NCI-H187 (cell line): ENCODE measurements at places on chromosomes 7 and 10.

DNA sequence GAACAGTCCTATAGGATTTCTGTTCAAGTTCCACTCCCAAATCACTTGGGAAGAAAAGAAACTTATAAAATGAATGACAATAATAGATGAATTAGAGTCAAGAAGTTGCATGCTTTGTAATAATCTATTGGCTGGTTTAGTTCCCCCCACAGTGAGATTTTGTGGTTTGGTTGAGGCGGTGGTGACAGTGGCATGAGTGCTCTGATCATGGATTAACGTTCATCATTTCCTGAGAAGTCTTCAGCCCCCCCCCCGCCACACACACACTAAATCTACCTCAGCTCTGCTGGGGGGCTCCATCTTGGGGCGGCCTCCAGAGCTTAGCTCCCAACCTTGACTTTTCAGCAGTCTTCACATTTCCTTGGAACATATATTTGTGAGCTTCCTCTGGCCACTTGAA, 121.7 kb downstream of the ABCA13 start:
- no peak for DNase-seq

- no peak for DNase-seq
Observed at GRCh38 chr7:143256932-143257331, 6.3 kb upstream of the GSTK1 start.

DNA sequence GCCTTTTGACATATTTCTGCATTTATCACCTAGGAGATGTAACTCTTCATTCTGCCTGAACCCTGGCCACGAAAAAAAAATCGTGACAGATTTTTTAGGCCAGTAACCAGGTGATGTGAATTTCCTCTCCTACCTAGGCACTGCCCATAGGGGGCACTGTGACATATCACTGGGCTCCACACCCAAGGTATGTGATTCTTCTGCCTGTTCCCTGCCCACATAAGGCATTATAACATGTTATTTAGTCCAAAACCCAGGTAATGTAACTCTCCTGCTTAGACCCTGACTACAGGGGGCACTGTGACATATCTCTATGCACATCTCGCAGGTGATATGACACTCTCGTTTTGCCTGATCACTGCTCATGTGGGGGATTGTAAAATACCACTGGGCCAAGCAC, 29.5 kb upstream of the ZNF107 start:
- no peak for DNase-seq

GRCh38 chr10:131226446-131227162, 84.9 kb downstream of the TCERG1L start:
- no peak for DNase-seq

- DNase-seq: no peak
Observed at GRCh38 chr7:132207211-132207610, 369.1 kb downstream of the PLXNA4 start.

- DNase-seq: no peak
Observed at GRCh38 chr7:40138973-40139372, 4.2 kb downstream of the SUGCT start.

DNA sequence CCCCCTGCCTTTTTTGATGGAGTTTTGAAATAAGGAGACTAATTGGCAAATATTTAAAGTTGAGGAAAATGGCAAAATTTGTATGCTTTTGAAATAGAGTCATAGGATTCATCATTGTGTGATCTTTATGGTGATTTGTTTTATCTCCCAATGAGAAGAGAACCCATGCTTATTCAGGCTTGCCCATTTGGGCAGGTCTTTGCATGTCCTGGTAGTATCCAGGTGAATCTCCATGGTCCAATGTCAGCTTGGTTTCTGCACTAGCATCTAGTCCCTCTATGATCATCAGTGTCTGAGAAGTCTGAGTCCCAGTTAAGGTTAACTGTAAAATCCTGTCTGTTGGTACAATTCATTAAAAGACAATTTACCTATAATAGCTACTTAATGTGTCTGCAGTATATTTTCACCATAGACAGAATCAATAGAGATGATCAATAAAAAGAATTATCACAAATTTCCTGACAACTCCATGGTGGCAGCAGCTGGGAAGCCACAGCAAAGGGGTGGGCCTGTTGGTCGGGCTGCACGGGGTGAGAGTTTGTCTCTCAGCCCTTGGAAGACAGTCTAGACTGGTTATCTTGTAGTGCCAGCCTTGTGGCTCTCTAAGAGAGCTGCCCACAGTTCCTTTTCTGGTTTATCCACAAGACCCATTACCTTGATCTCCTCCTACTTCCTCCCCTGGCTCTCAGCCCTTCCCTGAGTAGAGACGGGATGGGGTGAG, 22.2 kb upstream of the BMPER start:
- DNase-seq: no peak

DNA sequence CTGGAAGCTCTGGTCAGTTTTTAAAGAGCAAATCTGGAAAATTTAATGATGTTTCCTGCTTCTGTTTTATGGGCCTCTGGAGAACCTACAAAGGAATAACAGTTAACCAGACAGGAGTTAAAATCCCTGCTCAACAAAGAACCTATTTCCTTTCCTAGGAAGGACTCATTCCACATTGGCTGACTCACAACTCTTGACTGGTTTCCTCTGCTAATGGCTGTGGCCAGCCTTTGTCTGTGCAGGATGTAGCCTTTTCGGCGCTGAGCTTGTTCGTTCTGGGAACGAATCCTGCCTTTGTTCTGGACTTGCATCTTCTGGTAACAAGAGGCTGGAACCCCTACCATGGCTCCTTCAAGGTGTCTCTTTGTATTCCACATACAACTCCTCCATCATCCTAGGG, 112.8 kb upstream of the PDCD4 start:
- no peak for DNase-seq

DNA sequence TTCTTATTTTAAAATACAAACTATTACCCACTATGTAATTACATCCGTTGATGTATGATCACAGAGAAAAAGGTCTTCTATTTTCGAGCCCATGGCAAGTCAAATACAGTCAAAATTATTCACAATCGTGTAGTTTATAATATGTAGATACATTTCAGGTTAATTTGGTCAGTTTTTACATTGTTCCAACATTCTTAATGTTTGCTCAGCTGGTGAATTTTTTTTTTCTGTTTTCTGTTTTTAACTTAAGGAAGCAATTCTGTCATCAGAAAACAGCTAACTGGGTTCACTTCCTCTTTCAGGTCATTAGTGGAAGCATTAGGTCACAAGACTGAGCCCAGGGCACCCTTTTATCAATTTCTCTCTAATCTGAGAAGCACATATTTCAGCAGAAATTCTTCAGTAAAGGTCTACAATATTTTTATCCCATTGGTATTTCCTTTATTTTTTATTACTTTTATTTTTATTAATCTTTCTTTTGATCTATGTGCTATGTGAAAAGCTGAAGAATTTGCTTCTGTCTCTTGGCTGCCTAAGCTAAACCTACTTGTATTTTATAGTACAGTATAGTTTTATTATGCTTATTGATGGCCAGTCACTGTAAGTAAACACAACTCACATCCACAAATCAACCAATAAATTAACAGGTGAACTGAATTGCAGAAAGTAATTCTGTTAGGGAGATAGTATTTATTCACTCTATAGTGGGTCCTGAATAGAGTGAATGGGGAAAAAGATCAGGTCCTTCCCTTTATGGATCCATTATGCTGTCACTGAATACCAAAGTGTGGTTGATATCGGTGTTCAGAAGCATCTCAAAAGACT, 84.6 kb downstream of the ICA1 start:
- DNase-seq: no peak

GRCh38 chr10:34526758-34527730, 288.1 kb downstream of the PARD3 start:
- DNase-seq: no peak

- DNase-seq: no peak
Observed at GRCh38 chr10:33235251-33235884, 99.1 kb downstream of the NRP1 start.

DNA sequence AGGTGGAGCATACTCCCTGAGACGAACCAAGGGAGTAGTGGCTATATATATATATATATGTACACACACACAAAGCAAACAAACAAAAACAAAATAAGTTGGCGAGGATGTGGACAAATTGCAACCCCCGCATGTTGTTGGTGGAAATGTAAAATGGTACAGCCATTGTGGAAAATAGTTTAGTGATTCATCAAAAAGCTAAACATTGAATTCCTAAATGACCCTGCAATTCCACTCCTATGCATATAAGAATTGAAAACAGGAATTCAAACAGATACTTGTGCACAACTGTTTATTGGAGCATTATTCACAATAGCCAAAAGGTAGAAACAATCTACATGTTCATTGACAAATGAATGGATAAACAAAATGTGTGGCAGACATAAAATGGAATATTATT, 407.9 kb downstream of the KCNMA1 start:
- no peak for DNase-seq

DNA sequence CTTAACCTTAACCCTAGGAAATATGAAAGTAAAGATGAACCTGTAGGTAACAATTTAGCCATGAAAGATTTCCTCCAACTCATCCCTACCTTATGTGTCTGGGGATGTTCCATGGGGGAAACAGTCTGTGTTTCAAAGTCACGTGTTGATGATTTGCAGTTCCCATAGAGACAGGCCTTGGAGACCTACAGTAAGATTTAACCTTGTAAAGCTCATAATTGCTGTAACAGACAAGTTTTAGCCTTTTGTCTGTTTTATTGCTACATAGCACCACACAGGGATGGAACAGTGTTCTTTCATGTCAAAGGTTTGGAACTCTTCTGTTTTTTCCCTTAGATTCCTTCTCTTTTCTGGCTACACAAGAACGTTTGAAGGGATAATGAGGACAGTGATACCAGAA, 35.2 kb upstream of the ITGA8 start:
- DNase-seq: no peak

GRCh38 chr7:36204929-36205635, 52.0 kb downstream of the EEPD1 start:
- DNase-seq: no peak

DNA sequence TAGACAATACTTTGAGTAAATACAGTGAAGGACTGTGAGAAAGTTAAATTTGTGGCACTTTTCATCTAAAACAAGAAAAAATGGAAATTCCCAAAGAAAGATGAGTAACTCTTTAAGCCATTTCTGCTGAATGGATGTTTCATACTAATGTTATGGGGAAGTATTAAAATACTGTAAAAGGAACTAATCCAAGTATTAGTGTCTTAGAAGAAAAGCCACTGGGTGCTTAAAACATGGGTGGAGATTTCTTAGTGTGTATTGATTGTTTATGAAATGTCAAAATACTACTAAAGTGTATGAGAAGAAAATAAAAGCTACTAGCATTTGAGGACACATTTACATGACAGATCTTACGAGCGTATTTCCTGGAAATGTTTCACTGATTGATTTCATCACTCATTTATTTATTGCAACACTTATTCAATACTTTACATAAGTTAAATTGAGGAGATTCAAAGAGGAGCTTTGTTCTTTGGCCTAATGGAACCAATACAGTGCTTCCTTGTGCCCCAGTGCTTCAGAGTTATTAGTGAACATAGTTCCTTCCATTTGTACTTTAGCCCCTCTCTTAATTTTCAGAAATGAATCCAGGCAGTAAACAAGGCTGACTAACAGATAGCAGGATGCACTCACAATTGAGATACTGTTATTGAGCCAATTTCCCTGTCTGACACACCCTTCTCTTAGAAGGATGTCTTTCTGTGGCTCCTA, 155.5 kb upstream of the AHR start:
- no peak for DNase-seq

DNA sequence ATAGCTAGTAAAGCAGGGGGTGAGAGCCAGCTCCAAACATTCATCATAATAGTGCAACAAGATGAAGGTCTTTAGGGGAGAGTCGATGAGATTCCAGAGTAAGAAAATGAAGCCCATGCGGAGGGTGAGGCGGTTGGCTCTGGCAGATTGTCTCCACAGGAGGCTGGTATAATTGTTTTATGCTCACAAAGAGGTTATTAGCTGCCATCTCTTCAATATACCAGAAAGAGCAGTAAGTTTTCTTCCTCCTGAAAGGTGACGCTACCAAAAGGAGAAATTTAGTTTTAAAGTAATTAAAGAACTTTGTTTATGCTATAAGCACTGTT, 59.2 kb upstream of the KCNIP2 start:
- no peak for DNase-seq

- DNase-seq: no peak
Observed at GRCh38 chr7:47901542-47901941, 46.7 kb downstream of the PKD1L1 start.

- no peak for DNase-seq
Observed at GRCh38 chr7:158917818-158918217, 61.5 kb downstream of the DYNC2I1 start.

GRCh38 chr10:29951441-29951931, 107.9 kb downstream of the JCAD start:
- DNase-seq: no peak

DNA sequence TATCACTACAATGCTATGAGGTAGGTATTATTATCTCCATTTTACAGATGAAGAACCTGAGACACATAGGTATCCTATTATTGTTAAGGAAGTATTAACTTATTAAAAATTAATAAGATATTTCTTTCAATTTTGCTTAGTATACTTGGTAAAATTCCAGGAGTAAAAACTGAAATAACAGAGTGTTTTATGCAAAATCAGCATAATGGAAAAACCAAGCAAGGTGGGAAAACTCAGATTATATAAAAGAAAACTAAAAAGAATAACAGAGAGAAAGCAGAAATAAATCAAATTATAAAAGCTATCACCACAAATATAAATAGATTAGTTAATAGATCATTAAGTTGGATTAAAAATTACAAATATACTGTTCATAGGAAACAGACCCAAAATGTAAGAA, 82.0 kb downstream of the CPXM2 start:
- no peak for DNase-seq

GRCh38 chr10:110510086-110510485, 12.4 kb downstream of the DUSP5 start:
- no peak for DNase-seq

GRCh38 chr7:132666774-132667172, 90.5 kb upstream of the PLXNA4 start:
- no peak for DNase-seq

DNA sequence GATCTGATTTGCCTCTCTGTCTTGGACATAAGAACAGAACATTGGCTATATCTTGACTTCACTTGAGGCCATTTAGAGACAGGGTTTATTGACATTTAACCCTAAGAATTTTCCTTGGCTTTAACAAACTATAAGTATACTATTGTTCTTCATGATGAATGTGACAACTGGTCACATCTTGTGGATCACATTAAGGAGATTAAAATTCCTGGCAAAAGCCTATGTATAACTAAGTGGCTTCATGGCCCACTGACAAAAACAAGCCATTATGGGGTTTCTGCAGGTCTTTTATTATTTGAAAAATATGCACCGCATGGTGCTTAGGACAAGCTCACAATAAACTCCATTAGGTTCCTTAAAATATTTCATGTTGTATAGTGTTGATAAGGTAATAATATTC, 54.8 kb downstream of the THNSL1 start:
- no peak for DNase-seq

DNA sequence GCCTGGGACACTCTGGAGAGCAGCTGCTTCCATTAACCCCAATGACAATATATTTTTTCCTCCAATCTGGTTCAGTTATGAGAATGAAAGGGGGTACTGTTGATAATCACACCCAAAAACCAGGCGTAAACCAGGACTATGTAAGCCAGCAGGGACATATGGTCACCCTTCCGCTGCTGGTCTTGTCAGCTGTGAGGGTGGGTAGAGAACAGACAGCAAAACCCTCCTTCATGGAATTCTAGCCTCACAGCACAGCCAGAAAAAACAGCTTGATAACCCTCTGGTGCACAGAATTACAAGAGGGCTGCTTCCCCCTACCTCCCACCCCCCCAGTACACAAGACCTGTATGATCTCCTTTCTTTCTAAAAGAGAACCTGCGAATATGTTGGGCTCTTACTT, 368.8 kb upstream of the ZMIZ1 start:
- DNase-seq: no peak
